ENCODE measurements at places on chromosomes 12 and 14.

DNA sequence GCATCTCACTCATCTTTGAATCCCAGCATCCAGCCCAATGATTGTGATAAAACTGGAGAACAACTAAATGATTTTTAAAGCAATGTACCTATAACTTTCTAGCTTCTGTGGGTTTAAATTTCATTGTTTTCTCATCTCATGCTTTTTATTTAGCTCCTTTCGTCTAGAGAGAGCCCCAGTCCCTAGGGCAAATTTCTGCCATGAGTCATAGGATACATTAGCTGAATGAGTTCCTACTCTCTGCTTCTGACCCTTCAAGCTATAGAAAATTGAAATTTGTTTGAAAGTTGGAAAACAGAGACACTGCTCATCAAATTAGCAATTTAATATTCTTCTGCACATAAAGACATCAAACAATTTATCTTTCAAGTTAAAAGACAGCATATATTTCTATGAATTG is 113.9 kb downstream of the KIF21A start:
- no peak for DNase-seq

DNA sequence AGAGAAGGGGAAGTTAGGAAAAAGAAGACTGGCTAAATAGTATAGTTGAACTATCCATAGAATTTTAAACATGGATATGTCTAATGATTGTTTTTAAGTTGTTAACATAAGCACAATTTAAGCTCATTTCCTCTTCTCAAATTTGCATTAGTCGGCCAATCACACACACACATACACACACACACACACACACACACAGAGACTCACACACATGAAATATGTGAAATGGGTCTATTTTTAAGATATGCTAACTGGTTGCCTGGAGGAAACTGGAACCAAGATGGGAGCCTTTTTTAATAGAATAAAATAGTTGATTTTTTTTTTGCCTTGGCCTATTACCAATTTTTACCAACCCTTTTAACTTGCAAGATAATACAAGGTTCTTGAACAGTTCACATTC is 24.0 kb upstream of the STYK1 start:
- DNase-seq, result no peak

DNA sequence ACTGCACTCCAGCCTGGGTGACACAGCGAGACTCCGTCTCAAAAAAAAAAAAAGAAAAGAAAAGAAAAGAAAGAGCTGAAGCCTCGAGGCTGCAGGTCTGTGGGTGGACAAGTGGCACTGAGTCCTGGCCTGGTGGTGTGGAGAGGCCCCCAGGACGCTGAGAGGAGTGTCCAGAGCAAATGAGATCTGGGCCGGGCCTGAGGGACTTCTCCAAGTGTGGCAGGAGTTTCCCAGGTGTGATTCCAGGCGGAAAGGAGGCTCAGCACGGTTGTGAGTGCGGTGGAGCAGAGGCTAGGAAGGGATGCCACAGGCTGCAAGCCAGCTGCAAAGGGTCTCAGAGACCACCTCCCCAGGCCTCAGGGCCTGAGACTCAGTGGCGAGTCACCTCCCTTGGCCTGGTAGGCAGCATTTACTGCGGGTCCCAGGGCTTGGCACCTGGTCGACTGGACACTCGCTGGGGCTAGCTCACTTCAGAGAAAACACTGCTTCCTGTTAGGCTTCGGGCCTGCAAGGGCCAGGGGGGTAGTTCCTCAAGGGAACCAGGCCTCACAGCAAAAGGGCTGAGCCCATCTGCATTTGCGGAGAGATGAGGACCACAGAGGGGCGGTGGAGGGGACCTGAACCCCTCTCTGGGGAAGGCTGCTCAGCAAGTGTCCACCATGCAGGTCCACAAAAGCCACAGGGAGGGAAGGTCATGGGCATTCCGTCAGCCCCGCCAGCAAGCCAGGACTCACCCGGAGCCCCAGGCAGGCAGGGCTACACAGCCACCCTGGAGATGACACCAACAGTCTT is 11.7 kb downstream of the TTC7B start:
- DNase-seq, result no peak

DNA sequence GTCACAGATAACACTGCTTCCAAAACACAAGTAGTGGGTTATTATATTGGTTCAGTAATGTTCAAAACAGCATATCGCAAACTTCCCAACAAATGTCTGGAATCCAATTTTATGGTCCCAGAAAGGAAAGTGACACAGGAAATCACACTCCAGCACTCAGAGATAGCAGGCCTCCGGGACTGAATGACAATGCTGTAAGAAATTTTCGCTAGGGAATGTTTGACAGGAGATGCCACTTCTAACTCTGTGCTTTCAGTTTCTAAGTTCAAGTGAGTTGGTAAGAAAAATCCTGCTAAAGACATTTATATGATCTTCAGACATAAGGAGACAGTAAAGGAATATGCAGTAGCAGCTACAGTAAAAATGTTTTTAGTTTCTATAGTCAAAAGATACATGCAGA is 93.2 kb downstream of the SLC2A13 start:
- DNase-seq, result no peak

DNA sequence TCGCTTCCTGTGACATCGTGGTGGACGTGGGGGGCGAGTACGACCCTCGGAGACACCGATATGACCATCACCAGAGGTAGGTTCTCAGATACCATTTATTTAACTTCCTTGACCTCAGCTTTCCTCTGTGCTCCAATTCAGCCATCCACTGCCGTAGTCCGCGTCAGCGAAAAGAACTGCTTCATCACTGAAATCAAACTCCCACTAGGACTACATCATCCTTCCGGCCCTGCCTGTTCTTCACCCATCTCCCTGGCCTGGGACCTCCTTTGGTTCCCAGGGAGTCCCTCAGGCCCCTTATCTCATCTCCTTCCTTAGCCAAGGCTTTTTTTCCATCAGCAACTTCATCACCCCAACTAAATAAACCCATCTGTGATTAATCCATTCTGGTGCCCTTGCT is 692 bp downstream of the MYG1 start:
- no peak for DNase-seq

- no peak for DNase-seq
Observed at GRCh38 chr12:98332642-98333041, 182.7 kb upstream of the TMPO start.

DNA sequence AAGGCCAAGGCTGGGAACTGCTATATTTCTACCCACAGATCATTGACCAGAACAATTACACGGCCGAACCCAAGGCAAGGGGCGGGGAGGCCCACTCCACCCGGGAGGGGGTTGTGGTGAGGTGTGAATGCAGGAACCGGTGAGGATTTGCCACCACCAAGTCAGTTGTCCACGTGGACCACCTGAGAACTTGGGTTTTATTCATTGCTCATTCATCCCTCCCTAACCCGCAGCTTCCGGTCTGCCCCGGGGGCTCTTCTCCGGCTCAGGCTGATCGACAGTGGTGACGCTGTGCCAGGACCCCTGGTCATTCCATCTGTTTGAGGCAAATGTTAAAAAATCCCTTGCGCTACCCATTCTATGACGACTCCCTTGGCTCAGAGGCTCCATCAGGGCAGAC is 127.7 kb upstream of the RTL1 start:
- no peak for DNase-seq

GRCh38 chr12:112001576-112001975 is 11.4 kb downstream of the TMEM116 start:
- DNase-seq, result no peak

DNA sequence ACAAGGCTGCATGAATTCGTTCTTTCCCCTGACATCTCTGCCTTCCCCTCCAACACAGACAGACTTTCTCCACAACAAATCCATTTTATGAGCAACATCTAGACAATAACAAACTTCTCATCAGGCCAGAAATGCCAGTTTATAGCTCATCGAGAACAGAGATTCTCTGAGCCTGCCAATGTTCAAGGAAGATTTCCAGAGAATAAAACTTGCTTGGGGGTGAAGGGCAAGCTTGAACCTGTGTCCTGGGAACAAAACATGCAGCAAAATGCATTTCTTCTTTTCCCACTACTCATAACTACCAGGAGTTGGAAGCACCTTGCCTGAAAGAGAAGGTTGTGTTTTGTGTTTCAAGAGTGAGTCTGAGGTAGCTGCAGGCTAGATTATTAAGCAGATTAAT is 6.8 kb downstream of the MAP1LC3B2 start:
- no peak for DNase-seq

- DNase-seq, result no peak
Observed at GRCh38 chr12:49027846-49028555, 9.4 kb upstream of the PRKAG1 start.

DNA sequence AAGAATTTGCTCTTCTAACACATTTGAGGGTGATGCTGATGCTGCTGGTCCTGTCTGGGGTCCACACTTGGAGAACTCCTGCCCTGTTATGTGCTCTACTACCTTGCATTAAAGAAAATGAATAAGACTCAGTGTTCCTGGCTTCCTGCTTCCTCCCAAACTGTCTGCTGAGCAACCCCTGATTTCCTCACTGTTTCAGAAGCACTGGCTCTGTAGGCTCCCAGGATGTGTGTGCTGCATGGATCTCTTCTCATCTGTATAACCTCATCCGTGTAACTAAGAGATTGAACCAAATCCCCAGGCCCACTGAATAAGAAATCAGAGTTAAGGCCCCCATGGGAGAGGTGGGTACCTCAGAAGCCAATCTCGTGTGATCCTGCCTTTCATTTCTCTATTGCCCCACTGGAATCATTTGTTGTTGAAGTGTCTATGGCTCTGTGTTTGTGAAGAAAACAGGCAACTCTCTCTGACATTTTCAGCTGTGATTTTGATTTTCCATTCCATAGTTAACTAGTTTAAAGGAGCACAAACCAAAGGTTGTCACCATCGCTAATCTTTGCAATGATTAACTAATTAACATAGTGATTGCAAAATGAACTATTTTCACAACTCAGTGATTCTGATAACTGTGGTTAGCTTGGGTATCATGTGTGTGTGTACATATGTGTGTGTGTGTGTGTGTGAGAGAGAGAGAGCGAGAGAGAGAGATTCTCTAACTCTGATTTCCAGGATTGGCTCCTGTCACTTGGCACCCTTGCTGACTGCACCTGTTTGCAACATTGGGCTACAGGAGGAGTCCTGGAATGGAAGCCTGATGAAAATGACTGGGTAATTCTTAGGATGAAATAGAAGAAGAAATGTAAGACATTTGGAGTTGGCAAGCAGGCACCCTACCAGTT is 196.2 kb downstream of the SLC38A4 start:
- DNase-seq, result no peak

GRCh38 chr14:81314443-81315175 is 85.5 kb downstream of the STON2 start:
- DNase-seq, result no peak

- DNase-seq, result no peak
Observed at GRCh38 chr12:123990511-123990910, 17.5 kb downstream of the ZNF664 start.

GRCh38 chr14:103067231-103067954 is 10.0 kb upstream of the CDC42BPB start:
- no peak for DNase-seq

DNA sequence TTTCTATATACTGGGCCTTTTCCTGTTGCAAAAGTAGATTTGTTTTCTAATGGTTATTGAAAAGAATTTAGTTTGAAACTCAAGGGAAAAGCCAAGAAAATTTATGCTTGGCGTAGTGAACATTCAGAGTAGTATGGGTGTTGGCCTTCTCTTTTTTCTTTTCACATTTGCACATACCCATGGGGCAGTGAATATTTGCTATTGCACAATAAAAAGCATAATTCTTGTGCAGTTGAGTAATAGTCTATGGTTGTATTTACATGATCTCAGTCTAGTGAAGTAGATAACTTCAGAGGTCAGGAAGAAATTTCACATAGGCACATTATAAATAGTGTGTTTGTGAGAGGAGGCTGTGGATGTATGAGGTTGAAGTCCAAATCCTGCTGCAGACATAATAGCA is 158.1 kb downstream of the FLRT2 start:
- no peak for DNase-seq

GRCh38 chr14:93532541-93532940 is 101.8 kb downstream of the UNC79 start:
- DNase-seq, result peak; percentile 12

GRCh38 chr14:94021001-94021400 is 5.1 kb upstream of the OTUB2 start:
- no peak for DNase-seq

DNA sequence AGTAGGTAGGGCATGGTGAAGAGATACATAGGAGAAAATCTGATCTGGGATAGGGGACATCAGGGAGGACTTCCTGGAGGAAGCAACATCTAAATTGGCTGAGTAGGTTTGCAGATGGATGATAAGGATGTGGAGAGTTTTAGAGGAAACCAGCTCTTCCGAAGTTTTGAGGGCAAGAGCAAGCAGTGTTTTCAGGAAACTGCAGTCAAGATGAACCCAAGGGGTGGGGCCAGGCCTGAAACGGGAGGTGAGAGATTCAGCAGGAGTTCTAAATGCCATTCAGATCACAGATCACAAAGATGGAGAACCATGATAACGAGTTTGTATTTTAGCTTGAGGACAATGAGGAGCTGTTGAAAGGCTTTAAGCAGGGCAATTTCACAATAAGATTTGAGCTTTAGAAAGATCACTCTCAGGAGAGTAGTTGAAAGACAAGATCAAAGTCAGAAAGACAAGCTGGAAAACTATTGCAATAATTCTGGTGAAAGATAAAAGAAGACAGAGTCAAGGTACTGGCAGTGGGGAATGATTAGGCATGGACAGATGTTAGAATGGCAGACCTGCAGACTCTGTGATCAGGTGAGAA is 70.1 kb upstream of the PLXNC1 start:
- DNase-seq, result no peak

DNA sequence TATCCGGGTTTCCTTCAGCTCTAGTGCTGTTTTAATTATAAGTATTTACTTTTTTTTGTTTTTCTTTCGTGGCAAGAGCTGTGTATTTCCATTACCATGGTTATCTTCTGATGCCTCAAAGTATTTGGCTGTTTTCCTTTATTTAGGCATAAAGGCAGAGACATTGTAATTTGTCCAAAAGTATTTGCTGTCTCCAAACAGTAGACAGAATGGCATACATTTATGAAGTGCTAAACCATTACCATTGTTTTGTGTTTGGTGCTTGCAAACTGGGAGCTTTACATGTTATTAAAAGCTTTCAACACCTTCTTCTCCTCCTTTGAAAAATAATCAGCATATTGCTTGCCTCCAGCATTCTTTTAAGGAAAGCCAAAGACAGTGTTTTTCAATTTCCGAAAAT is 46.3 kb downstream of the FLRT2 start:
- no peak for DNase-seq

GRCh38 chr14:94368243-94368590 is 20.2 kb downstream of the SERPINA1 start:
- DNase-seq, result no peak

GRCh38 chr14:89032086-89032649 is 207.7 kb downstream of the TTC8 start:
- DNase-seq, result no peak

- DNase-seq, result no peak
Observed at GRCh38 chr12:78118036-78118435, 287.3 kb downstream of the NAV3 start.

DNA sequence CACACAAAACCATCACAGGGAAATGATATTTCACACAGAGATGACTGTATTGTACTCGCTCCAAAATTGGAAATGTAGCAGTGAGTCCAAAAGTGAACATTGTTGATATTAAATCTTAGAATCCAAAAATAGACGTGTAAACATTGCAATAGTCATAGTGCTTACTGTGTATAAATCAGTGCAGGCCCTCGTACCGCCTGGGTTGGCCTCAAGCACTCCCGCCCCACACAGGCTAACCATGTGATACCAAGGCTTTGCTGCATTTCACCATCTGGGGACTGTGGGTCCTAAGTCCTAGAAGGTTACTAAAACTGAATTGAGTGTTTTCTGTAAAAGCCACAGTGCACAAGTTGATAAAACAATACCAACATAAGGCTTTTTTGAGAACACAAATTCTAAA is 107.3 kb downstream of the PPP2R5E start:
- no peak for DNase-seq

GRCh38 chr12:56955631-56956256 is 1.7 kb downstream of the RDH16 start:
- no peak for DNase-seq
